ENCODE measurements at places on chromosomes 6 and 20. TPM values are rescaled to one million over a fixed set of nuclear protein-coding genes. Genes with fewer than 3 reads are reported as not detected.

- no peak for DNase-seq
These were observed 125.1 kb downstream of the TCP11 start for GRCh38 chr6:35015996-35016395.

DNA sequence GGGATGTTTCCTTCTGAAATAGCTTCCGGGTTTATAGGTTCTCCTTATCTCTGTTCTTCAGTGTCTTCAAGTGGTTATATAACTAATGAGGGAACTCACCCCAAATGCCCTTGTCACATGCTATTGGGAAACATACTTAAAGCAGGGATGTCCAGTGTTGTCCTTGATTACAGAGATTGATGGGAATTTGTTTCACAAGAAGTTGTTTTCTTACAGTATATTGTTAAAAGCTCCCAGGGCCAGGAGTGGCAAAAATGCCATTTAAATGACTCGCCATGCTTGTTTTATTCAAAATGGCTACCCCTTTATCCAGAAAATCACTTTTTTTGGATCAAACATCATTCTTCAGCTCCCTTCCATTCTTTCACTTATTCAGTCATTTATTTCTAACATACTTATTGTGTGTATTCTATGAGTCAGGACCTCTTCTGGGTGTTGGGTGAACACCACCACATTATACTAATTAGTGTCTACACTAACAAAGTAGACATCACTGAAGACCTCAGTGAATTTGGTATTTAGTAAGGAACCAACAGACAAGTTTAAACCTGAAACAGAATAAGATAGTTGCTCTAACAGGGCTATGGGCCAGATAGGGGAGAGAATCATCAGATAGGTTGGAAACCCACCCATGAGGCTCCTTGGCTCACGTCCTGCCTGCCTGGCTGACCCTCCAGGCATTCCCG lies 791.1 kb downstream of the MAFB start:
- DNase-seq = no peak

The L3MBTL3 gene
- 19.7 TPM for total RNA-seq

- no peak for DNase-seq
These were observed 40.1 kb upstream of the PTCHD4 start for GRCh38 chr6:48151142-48151541.

DNA sequence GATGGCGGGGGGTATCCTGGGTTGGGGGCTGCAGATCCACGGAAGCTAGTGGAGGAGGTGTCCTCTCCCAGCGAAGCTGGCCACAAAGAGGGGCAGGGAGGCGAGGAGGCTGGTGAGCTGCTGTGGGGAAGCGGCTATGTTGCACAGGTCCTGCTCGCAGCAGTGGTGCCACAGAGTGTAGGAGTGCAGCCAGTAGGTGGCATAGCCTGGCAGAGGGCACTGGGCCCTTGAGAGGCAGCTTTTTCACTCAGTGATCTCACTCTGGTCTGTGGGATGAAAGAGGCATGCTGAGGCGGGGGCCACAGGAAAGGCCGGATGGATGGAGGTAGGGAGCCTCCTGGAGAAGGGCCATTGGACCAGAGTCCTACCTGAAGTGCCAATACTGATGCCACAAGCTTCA lies 2.9 kb upstream of the LY6G6D start:
- DNase-seq = no peak

DNA sequence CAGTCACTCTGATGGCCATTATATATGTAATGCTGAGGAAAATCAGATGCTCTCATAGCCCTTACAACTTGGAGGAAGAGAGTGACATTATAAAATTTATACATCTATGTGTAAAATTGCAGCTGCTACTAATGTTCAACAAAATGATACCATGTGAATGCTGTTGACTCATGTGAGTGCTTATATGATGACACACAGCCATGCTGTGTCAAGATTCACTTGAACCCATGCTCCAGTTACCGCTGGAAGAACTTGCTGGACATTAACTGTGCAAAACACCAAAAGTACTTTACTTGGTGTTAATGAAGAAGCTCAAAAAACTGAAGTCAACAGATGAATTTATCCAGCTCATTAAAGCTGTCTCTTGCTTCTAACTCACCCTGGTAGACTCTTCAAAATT lies 318.9 kb upstream of the PLCB4 start:
- no peak for DNase-seq

DNA sequence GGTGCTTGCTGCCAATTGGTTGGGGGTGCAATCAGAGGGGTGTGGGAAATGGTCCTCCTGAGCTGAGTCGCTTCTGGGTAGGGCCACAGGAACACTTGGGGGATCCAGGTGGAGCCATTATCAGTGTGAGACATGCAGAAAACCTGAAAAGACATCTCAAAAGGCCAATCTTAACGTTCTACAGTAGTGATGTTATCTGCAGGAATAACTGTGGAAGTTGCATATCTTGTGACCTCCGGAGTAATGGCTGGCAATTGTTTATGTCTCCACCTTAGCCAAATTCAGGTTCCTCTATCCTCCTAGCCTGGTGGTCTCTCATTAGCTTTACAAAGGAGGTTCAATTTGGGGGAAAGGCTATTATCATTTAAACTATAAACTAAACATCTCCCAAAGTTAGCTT lies 114.8 kb upstream of the SNX9 start:
- DNase-seq = no peak

The SPDEF gene
- not detected for total RNA-seq

GRCh38 chr20:4560667-4561066 lies 161.0 kb upstream of the PRND start:
- DNase-seq = no peak

The TFAP2A gene
- 59.6 TPM for total RNA-seq

DNA sequence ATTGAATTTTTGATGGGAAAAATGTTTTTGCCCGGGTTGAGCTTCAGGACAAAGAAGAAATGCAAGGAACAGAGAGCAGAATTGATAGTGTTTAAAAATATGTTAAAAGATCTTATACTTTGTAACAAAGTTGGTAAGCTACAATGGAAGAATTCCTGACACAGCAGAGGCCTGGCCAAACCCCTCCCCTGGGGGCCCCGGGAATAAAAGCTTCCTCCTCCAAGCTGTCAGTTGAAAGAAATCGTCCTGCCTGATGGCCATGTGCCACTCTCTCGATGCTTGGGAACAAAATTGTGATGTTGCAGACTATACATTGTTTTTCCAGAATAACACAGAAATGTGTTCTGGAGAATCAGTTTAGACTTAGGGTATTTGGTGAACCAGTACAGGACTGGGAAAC lies 14.2 kb upstream of the TOX2 start:
- no peak for DNase-seq

DNA sequence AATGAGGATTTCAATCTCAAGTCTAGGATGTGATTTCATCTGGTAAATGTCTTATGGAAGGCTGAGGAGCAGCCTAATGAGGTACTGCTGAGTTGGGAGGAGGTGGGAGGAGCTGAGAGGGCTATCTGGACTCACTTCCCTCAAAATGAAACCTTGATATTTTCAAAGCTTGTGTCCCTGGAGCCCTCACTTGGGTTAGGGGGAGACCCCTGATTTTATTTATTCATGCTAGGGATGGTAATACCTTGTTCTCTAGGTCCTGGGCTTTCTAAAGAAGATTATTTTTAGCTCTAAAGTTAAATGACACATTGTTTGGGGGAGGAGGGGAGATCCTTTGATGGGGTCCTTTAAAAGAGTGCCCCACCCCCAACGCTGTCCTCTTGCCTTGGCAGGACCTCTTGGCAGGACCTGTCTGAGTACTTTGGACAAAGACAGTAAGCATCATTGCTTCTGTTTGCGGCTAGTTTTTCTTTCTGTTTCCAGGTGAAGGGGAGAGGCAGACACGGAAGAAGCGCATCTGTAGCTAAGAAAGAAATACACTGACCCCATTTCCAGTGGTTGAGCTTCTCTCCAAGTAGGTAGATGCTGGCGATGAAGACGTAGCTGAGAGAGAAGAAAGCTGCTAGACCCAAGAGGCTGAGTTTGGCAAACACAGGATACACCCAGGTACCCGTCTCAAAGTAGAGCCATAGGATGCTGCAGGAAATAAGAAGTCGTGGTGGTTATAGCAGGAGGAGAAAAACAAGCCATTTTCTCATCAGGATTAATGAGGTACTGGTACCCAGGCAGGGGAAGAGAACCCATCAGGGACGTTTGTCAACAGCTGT lies 55.6 kb downstream of the ADTRP start:
- DNase-seq = no peak

DNA sequence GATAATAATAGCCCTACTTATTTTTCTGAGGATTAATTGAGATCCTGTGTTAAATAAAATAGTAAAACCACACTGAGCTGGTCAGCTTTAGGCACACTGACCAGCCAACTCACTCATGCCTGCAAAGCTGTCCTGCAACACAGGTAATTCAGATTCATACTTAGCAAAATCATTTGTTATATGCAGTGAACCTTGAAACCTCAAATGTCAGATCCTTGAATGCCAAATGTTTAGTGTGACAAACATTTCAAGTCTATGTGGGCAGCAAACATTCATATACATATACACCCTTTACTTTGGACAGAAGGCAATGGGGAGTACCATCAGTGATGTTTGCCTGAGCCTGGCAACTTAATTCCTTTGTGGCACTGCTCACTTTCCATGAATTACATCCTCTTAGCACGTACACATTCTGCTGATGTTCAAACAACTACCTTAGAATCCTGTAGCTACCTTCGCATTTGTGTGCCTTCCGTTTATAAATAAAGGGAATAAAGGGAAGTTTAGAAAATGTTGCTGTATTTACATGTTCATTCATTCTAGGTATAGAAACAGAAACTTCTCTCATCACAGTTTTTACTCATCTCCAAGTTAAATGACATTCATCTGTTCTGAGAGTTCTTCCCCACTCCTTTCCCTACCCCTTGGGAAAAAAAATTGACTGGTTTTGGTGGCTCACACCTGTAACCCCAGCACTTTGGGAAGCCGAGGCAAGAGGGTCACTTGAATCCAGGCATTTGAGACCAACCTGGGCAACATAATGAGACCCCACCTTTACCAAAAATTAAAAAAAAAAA lies 140.8 kb downstream of the ZFAND3 start:
- no peak for DNase-seq

The CDH4 gene
- total RNA-seq = 1.3 TPM

DNA sequence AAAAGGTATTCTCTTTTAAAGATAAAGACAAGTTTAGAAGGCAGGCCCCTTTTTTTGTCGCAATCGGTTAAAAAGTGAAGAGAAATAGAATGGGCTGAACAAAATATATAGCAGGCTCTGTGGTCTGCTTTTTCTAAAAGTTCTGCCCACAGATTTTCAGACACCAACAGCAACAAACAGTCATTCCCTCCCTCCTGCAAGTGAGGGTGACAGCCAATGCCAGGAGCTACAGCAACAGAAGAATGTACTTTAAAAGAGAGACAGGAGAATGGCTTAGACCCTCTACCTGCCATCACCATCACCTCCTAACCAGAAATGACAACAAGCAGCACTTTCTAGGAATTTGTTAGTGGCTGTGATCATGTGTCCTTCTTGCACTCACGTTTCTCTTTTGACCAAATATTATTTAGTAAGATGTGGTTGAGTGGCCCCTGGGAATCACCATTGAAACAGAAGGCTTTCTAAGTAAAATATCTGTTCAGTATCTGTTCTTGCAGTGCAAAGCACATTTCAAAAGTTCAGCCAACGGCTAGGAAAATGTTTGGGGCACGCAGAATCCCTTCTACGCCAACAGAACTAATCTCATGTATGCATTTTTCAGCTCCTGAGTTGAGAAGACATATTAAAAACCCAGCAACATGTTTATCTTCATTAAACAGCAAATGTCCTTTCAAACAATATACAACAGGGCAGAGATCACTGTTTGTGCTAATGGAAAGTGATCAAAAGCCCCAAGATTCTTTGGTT lies 248.5 kb downstream of the ATXN1 start:
- DNase-seq = no peak

- no peak for DNase-seq
These were observed 53.7 kb downstream of the SH3BGRL2 start for GRCh38 chr6:79684876-79685275.

The PTK6 gene
- total RNA-seq = 0.13 TPM

DNA sequence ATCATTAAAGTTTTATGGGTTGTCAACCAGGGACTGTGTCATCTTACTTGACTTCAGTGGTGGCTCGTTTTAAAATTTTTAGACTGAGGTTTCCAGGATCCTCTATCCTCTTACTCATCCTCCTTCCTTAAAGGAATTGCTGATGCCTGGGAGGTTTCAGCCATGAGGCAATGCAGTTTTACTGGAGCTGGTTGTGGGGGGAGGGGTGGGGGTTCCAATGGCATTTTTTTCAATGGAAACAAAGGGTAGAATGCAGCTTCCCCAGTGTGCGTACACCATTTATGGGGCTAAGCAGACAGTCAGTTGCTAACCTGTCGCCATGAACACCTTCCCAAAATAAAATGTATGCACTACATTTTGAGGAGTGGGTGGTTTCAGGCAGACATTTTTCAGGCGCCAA lies 88.0 kb downstream of the METTL24 start:
- no peak for DNase-seq

GRCh38 chr6:18371656-18372055 lies 15.5 kb upstream of the RNF144B start:
- no peak for DNase-seq

- no peak for DNase-seq
These were observed 25.4 kb downstream of the GABRR2 start for GRCh38 chr6:89289710-89290109.

GRCh38 chr6:52109171-52109571 lies 21.8 kb upstream of the PKHD1 start:
- DNase-seq = no peak

- DNase-seq = no peak
These were observed 7.3 kb upstream of the FAM209A start for GRCh38 chr20:56517211-56517610.

DNA sequence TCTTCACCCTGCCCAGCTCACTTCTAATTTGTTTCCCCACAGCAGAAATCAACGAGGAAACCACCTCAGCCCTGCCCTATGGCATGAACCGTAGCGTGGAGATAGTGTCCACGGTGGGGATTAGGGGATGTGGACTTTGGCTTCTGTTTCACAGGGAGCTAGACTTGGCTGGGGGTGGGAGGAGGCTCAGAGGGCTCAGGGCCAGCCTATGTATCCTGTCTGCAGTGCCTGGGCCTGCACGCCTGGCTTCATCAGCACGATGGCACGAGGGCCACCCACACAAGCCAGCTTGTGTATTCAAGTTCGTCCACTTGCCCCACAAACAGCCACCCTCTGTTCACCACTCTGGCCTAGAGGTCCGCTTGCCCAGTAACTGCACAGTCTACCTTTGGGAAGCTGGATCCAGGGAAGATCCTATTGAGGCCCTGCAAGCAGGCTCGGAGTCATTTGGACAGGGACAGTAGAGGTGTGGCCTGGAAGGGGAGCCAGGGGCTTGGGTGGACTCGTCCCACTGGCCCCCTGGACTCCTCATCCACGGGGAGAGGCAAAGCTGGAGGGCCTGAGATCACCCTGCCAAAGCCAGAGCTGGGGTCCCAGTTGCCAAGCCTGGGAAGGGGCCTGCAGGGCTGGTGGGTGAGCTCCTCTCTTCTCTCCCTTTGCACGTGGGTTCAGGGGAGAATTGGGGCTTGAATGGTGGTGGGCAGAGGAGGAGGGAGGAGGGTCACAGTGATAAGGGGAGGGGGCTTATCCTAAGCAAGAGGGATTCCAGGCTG lies 38.0 kb upstream of the FAM83D start:
- DNase-seq = no peak

DNA sequence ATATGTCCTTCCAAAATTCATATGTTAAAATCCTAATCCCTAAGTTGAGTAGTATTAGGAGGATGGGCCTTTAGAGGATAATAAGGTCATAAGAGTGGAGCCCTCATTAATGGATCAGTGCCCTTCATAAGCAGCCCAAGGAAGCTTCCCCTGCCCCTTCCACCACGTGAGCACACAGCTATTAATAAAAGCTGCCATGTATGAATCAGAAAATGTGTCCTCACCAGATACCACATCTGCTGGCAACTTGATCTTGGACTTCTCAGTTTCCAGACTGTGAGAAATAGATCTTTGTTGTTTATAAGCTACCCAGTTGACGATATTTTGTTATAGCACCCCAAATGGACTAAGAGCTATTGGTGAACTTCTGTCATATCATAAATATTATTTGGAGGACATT lies 207.7 kb upstream of the HDDC2 start:
- DNase-seq = no peak

The EDN1 gene
- 13.2 TPM for total RNA-seq

All from osteocyte (in vitro differentiated cells).